ENCODE measurements at places on chromosomes 3 and 15.

- no peak for DNase-seq
Observed at GRCh38 chr3:4850211-4850927, 128.9 kb upstream of the BHLHE40 start.

- DNase-seq = no peak
Observed at GRCh38 chr3:128618398-128618726, 32.3 kb downstream of the RPN1 start.

- no peak for DNase-seq
Observed at GRCh38 chr3:194900854-194901522, 215.3 kb downstream of the FAM43A start.

- no peak for DNase-seq
Observed at GRCh38 chr15:36599620-36600433, 20.4 kb downstream of the CDIN1 start.
